ENCODE measurements at places on chromosomes 7 and 10.

- DNase-seq = no peak
Observed at GRCh38 chr7:7769710-7770627, 51.6 kb upstream of the RPA3 start.

GRCh38 chr7:137407078-137407477, 63.5 kb upstream of the PTN start:
- DNase-seq = no peak

- no peak for DNase-seq
Observed at GRCh38 chr10:26540601-26541000, 102.5 kb downstream of the APBB1IP start.

- DNase-seq = no peak
Observed at GRCh38 chr10:83801983-83802382, 337.3 kb upstream of the GHITM start.

GRCh38 chr10:17003151-17003550, 126.5 kb downstream of the CUBN start:
- peak; percentile 58 for DNase-seq

DNA sequence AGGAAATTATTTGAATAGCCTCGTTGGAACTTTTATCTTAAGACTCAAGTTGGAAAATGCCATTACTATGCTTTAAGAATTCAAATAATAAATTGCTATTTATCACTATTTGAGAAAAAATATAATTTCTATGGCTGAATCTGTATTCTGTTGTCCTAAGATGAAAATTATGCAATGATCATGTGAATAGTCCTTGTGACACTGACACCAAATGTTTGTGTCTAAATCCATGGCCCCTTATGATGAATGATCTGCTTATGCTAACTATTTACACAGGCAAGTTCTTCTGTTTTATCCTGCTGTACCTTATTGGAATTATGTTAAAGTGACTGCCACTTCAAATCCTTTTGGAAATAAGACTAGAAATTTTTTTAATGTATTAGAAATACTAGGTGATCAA, 208.7 kb downstream of the DOCK4 start:
- no peak for DNase-seq

DNA sequence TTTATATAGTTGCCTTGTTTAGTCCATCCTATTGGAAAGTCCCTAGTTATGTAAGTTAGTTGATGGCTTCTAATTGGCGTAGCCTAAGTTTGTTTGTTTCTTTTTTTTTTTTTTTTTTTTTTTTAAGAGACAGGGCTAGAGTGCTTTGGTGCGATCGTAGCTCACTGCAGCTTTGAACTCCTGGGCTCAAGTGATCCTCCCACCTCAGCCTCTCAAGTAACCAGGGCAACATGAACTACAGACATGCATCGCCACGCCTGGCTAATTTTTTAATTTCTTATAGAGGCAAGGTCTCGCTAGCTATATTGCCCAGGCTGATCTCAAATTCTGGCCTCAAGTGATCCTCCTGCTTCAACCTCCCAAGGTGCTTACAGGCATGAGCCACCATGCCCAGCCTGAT, 7.1 kb downstream of the CSGALNACT2 start:
- no peak for DNase-seq

GRCh38 chr10:114408968-114409444, 4.7 kb upstream of the AFAP1L2 start:
- DNase-seq = no peak

- no peak for DNase-seq
Observed at GRCh38 chr10:110502851-110503301, 5.2 kb downstream of the DUSP5 start.

DNA sequence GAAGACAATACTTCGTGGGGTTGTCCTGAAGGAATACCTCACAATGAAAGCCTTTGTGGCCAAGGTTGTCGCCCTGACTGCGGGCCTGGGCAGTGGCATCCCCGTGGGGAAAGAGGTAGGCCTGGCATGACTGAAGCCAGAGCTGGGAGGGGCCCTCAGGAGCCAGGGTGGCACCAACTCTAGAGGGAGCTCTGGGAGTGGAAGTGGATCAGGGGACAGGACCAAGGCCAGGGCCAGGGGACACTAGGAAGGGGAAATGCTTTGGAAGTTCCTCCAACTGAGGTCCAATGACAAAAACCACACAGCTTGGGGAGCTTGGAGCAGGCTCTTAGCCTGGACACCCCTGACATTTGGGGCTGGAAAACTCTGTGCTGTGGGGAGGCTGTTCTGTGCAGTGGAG, 5.8 kb downstream of the CLCN1 start:
- no peak for DNase-seq

DNA sequence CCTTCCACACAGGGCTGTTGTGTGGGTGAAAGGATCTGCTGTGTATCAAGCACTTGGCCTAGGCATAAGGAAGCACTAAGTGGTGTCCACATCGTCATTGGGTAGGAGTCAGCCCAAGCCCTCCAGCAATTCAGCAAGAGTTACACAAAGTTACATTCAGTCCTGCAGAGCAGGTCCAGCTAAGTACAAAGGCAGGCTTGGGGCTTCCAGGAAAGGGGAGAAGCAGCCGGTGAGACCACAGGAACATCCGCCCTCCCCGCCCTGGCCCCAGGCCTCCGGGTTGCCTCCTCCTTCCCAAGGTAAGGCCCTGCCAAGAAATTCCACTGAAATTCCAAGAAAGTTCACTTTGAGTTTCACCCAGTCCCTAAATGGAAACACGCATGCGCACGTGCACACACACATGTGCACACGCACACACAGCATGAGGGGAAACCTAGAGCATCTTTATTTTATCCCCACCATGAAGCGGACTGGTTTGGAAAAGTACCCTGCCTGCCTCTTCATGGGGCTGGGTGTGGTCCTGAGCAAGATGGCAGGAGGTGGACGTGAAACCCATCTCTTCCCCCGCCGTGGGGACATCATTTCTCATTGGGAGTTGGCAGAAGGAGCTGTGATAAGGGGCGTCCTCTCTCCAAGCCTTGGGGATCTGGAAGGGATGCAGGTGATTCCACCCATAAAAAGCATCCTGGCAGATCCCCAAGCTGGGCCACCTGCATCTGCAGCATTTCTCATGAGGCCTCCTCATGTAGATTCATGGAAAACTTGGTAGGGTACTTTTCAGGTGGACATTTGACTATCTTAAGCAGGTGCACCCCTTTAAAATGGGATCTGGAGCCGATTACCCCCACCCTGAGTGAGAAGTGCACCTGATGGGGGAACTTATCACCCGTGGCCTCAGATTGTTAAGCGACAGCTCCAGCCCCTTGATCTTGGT, 69.1 kb upstream of the NANOS1 start:
- no peak for DNase-seq

- DNase-seq = no peak
Observed at GRCh38 chr10:24847112-24848070, 105.0 kb downstream of the PRTFDC1 start.

DNA sequence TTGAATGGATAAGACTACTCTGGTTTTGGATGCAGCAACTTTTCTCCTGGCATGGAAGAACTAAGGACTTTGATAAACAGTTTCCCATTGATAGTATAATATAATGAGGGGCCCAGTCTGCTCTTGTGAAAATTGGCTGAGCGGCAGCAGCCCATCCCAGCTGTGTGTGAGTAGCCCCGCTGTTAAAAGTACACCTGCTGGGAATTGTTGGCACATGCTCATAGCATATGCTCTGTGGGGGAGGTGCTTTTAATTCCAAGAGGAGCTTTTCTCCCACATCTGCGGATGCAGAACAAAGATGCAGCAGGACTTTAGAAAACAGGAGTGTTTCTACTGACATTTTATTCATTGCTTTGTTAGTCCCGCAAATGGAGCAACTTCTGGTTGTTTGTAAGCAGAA, 19.0 kb downstream of the SRI start:
- DNase-seq = no peak

DNA sequence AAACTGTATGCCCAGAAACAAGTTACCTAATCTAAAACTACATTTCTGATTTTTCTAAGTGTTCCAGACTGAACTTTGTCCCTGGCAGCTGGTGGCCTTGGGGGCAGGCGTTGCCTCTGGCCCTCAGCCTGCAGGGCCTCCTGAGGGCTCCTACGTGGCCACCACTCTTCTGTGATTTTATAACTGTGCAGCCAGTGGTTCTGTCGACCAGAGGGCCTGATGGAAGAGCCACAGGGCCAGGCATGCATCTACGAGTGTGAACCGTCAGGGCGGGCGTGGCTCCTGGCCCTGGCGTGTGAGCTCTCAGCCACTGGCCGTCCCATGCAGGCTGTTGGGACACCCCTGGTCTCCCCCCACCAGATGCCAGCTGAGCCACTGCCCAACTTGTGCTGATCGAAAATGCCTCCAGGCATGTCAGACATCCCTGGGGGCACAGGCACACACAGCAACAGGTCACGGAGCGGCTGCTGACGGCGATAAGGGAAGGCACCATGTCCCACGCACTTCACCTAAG, 173.4 kb downstream of the ZMYND11 start:
- no peak for DNase-seq

DNA sequence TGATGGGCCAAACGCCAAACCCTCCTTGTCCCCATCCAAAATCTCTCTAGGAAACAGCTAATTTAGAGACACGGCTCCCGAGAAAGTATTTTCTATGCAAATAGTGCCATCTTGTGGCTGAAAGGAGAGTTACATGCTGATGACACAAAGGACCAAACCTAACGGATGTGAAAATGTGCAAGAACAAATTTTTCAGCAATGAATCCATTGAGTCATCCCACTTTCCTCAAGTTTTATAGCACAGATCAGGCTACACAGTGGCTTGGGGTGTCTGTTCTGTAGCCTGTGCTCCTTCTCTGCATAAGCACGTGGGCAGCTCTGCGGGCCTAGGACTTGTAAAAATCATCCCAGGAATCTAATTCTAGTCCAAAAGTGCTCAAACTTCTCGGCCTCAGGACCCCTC, 154.8 kb upstream of the PRR15 start:
- no peak for DNase-seq

DNA sequence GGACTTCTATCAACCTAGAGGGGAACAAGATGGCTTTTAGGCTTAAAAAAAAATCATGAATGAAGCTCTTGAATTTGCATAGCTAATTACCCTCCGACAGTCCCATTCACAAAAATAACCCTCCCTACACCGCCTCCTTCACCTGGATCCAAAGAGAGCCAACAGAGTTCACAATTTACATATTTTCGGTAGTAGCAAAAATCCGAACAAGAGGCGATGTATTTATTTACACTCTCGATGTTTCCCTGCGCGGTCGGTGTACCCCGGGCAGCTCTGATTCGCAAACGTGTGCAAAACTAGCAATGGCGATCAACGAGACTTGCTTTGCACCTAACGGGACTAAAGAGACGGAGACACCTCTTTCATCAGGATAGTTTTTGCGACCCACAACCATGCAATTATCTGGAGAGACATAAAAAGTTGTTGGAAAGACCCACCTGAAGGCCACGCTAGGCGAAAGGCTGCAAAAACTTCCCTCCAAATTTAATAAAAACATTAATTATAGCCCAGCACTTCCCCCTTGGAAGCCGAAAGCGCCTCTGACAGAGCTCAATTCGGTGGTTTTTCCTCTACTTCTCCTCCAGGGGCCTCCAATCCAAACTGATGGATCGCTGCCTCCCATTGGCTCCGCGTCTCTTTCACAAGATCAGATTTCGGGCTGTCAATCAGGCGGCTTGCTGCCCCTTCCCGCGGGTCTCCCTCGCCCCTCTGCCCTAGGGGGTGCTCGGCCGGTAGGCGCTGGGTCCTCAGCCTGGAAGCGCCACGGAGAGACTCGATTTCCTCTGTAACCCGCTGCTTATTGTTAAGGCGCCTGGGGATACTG, at the start of gene ETV1:
Gene ETV1, minus strand, starts transcription at position 541 of the 823 bp plus-strand sequence. CDS start 614 bp downstream, outside the sequence.
- DNase-seq = no peak

DNA sequence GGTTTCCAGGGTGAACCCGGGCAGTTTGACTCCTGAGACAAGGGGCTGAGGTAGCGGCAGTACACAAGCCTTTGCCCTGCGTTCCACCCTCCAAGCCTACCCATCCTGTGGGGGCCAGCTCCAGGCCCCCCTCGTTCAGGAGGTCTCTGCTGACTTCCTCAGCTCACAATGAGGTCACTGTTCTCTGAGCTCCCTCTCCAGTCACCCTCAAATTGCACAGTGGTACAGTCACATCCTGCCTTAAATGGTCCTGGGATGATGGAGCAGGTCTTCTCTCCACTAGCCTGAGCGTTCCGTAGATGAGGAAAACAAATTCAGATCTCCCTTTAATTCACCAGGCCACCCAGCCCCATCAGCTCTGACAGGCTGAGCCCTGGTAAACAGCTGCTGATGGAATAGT, 90.2 kb downstream of the SH3PXD2A start:
- no peak for DNase-seq

GRCh38 chr10:33791272-33791660, 456.8 kb upstream of the NRP1 start:
- no peak for DNase-seq

DNA sequence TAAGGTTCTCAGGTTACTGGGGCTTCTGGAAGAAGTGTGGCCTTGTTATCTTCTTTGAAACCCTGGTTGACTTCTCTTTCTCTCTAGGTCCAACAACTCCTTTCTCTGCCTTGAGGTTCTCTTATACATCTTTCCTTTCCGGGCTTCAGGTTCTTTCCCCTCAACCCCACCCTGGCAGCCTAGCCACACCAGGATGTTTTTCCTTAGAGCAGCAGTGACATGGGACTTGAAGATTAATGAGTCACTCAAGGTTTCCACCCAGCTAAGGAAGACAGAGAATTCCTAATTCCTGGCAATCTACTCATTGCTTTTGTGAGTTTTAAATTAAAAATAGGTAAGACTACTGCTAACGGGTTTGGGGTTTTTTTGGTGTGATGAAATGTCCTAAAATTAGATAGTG, 121.8 kb upstream of the HPS1 start:
- no peak for DNase-seq

DNA sequence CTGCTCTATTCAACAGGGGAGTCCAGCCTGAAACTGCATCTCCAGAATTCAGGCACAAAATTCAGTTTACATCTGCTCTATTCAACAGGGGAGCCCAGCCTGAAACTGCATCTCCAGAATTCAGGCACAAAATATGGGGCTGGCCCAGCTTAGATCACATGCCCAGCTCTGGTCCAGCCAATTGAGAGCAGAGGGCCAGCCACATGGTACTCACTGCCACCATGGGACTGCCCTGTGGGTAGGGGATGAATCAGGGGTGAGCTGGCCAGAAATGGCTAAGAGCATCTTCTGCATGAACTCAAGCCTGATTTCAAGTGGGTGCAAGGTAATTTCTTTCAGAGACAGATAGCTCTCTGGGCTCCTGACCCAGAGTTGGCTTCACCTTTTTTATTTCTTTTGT, 156.6 kb upstream of the LYZL2 start:
- no peak for DNase-seq

DNA sequence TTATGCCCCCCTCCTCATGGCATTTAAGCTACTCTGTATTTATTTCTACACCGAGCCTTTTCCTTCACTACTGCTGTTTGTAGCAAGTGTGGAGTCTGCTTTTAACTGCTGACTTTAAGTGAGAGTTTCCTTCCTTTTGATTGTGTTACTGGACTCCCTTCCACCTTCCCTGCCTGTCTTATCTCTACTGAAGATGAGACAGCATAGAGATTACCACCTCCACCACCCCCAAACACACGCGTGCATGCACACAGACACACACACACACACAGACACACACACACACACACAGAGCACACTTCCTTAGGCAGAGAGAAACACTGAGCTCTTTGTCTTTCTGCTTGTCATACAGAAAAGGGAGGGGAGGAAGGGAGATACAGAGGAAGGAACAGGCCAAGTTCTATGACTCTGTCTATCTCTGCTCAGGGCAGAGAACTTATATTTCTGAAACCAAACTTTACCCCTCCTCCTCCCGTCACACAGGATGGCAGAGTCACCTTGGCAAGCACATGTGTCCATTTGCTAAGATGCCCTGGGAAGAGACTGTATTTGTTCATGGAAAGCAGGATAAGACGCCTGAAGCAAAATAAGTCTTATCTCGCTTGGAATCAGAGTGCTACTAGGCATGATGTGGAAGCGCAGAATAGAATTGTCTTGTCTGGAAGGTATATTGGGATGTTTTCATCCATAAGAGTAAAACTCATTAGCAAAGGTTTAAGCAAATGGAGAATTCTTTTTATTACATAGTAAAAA, 81.8 kb upstream of the CAV2 start:
- no peak for DNase-seq

Data from activated T-cell treated with anti-CD3 and anti-CD28 coated beads, Interleukin-2, amount 50 U/mL, for 1 hour (primary cell).